Activated naive CD4-positive, alpha-beta T cell treated with Interleukin-2 at 50 U/mL for 16 hours (primary cell): ENCODE measurements at places on chromosomes 11 and 22.

DNA sequence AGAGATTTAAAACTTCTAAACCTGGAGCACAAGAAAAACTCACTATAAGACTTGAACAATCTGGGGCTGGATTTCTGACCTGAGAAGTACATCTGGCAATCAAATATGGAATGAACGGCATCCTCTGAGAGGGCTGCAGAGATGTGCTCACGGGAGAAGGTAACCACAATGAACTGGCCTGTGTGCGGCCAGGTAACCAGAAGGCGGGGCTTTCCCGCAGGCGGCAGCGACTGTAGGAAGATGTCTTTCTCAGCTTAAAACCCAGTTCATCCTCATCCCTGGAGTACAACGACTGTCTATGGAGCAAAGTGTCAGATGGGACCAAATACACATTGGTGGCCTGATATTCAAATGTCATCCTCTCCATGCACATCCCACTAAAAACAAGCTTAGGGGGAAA, 24.5 kb downstream of the MICAL3 start:
- no peak for DNase-seq

DNA sequence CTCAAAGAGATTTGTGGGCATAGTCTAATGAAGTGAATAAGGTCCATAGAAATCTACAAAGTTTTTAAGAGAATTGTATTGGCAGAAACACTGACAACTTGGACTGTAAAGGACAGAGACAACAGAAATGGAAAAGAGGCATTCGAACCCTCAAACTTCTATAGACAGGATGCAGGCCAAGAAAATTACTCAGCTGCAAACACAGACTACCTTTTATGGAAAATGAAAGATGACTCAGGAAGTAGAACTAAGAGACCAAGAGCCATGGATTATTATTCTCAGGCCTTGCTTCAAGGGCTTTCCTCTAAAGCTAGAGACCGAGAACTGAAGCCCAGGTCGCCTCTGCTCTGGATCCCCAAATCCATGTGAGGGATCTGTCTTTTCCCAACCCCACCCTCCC, 3.8 kb upstream of the PELI3 start:
- no peak for DNase-seq

- DNase-seq: no peak
Measured at GRCh38 chr11:77252555-77253270, 48.8 kb downstream of the GDPD4 start.

- no peak for DNase-seq
Measured at GRCh38 chr11:66299186-66299585, 7.5 kb downstream of the TMEM151A start.

DNA sequence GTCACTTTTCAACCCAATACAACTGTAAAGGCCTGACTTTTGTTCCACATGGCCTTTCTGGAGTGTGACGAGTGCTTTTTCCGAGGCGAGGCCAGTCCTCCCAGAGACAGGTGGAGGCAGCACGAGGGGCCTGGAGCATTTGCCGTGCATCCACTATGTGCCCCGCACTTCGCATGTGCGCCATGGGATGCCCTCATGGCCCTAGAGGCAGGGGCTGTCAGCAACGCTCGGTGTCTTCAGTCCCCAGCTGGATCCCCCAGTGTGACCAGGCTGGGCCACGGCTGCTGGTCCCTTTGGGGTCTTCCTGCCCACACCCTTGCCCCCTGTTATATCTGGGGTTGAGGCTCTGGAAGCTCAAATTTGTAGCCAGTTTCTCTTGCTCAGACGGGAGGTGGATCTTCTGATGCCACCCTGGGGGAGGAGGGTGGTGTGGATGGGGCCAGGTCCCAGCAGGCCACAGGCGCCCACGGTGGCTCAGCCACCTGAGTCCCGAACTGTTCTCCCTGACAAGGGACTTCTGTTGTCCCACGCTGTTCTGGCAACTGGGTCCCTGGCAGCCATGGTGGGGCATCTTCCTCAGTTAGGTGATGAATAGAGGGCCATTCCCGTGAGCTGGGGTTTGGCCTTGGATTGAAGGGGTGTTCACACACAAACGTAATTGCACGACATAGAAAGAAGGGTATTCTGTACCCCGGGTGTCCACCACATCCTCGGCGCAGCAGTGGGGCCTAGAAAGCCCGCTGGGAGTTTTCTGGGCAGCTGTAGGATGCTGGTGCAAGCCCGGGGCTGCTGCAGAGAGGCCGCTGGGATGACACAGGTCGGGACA, 100.9 kb downstream of the CTTN start:
- no peak for DNase-seq

GRCh38 chr11:12668166-12668565, 6.1 kb upstream of the TEAD1 start:
- no peak for DNase-seq

GRCh38 chr11:11552529-11553087, 69.2 kb downstream of the GALNT18 start:
- DNase-seq: no peak

GRCh38 chr22:45738206-45738605, 66.6 kb downstream of the ATXN10 start:
- DNase-seq: no peak

DNA sequence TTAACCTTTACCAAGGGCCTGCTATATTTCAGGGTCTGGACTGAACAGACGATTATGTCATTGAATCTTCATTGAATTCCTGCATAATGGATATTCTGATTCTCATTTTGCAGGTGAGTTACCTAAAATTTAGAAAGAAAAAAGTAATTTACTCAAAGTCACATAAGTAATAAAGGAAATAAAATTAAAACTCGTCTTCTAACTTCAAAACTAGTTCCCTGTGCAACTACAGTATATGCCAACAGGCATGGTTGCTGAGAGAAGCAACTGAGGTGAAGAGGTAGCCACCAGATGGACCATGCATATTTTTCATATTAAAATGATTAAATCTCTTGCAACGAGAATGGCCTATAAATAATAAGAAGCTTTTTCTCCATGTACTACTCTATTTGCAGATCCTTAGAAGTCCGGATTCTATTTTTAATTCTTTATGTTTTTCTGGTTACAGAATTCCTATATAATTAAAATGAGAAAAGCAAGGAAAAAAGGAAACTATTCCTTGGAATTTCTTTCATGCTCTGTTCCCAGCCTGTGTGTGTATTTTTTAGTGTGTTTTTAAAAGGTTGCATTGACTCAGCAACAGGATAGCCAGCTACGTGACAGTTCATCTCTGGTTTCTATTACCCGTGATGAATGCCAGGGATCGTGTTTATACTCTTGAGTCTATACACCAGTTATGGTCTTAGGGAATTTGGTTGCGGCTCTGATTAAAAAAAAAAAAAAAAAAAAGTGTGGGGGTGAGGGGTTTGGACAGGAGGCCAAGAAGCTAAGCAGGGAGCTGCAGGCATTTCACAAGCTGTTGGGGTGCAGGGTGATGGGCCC, 186.8 kb downstream of the ETS1 start:
- DNase-seq: no peak

GRCh38 chr22:17303840-17304779, 65.2 kb upstream of the CECR2 start:
- peak; percentile 68 for DNase-seq

DNA sequence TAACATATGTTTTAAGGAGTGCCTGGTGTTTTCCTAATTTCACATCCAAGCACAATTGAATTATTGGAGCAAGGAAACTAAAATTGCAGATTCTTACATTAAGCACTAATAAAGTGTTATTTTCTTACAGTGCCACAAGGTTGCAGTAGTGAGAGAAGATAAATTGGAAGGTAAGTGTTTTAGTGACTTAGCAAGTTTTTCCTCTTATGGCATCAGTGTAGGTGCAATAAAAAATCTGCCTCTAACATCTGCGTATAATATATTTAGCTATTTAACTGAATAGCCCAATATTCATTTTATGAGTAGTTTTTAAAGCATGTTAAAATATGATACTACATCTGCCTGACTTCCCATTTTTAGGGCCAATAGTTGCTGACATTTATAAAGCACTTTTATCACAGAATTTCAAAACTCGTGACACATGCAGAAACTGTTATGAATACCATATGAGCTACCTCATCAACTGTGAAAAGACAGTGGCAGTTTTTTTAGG, 19.0 kb downstream of the POLD3 start:
- DNase-seq: no peak

DNA sequence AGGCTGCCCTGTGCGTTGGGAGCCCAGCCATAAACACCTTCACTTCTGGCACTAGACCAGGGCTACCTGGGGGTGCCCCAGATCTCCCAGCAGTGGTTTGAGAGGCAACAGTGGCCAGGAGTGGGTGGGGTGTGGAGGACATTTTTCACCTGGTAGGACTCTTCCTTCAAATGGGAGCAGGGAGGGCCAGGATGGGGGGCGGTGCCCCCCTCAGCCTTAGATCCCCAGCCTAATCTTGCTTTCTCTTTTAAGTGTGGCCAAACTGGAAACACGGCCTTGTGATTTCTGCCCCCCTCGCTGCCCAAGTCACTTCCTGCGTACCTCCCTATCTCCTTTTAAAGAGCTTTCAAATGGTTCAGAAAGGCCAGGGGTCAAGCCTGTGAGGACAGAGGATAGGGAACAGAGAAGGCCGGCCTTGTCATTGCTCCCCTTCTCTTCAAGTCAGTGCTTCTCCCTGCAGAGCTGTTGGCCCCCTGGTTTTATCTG, 800 bp downstream of the KCNJ5 start:
- no peak for DNase-seq

- DNase-seq: no peak
Measured at GRCh38 chr22:19287076-19287707, 4.3 kb downstream of the CLTCL1 start.

GRCh38 chr11:72815110-72815618, 953 bp downstream of the ATG16L2 start:
- DNase-seq: no peak

DNA sequence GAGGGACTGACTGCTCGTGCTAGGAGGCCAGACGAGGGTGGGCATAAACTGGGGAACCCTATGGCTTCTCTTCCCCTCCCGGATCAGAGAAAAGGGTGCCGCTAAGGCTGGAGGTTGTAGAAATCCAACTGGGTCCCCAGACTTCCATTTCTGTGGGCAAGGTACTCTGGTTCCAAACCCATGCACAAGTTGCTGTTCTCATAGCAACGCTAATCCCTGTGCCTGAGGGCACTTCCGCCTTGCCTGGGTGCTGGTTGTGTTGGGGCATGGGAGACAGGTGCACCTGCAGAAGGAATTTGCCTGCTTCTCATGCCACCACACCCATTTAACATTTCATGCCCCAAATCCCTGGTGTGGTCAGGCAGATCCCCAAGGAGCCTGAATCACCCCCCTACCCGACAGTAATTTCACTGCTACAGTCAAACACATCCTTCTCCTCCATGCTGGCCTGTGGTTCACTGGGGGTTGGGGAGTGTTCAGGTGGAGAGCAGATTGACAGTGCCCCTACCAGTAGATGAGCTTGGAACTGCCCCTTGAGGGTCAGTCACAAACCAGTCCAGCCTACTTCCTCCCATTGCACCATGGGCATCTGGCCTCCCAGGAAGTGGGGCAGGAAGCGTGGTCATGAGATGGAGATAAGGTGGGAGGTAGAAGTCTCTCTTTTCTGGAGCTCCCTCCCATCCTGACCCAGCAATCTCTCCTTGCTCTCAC, 1.2 kb downstream of the C2CD2L start:
- peak; percentile 27 for DNase-seq

DNA sequence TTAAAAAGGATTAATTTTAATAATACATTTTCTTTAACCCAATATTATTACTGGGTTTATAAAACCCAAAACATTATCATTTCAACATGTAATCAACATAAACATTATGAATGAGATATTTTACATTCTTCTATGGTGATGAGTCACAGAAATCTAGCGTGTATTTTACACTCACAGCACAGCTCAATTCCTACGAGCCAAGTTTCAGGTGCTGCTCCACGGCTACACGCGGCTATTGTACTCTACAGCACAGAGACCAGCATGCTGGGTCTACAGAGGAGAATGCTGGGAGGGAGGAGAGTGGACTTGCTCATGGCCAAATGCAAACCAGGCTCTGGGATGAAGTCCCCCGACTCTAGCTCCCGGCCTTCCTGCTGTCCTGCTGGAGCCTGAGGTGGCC, 72.0 kb upstream of the LMO1 start:
- no peak for DNase-seq

DNA sequence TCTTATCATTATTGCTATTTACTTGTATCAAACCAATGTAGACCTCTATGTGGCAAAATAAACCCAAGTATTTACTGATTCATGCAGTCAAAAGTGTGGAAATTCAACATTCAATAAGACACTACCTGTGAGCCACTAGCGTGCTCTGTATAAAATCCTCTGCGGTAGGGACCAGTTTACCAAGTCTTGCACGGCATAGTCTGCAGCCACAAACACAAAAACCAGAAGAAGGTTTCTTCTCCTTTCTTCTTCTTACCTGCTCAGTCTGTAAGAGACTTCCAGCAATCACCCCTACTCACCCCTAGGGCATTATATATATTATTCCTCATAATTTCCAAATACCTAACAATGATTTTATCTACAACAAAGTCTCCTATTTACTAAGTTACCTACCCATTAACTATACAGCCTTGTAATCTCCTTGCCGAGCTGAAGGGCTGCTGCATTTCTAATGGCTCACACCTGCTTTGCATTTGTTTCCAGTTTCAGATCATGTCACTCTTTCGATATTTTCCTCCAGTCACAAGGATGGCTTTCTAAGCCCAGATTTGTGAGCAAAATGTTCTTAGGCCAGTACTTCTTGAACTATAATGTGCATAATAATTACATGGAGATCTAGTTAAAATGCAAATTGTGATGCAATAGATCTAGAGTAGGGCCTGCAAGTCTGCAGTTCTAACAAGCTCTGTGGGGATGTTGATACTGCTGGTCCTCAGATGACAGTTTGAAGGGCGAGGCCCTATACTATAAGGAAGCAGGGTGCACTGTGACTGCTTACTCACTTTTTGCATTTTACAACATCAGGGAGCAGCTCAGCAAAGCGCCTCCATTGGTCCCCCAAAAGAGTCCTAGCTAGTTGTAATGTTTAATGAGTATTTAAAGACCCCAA, 191.9 kb upstream of the DDI1 start:
- no peak for DNase-seq

DNA sequence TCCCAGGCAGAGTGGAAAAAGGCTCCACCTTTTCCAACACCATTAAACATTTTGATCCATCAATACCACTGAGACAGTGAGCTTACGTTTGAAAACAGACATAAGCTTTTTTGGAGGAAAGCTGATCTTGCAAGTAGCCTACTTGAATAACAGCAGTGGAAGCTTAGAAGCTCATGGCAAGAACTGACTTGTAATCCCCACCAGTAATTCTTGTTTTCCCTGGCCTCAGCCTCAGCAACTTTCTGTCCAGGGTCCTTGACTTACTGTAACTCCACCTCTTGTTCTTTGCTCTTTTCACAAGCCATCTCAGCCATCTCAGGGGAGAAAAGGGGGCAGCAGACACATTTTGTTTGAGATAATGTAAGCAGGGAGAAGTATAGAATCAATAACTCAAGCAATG, 12.3 kb upstream of the MPZL2 start:
- DNase-seq: no peak

DNA sequence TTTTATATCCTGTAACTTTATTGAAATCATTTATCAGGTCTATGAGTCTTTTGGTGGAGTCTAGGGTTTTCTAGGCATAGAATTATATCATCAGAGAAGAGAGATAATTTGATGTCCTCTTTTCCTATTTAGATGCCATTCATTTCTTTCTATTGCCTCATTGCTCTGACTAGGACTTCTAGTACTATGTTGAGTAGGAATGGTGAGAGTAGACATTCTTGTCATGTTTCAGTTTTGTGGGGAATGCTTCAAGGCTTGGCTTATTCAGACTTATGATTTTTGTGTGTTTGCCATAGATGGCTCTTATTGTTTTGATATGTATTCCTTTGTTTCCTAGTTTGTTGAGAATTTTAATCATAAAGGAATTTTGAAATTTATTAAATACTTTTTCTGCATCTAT, 1078.3 kb downstream of the FAM181B start:
- DNase-seq: no peak
